Small intestine (tissue), 16 donors: ENCODE measurements at places on chromosomes 2 and 18. TPM values are rescaled to one million over a fixed set of nuclear protein-coding genes. Genes with fewer than 3 reads are reported as not detected.

The ANKRD30B gene
- not detected for polyA plus RNA-seq

The INHBB gene
- 3.2 TPM for polyA plus RNA-seq

The XIRP2 gene
- 0.35 TPM for polyA plus RNA-seq

The SERPINB7 gene
- polyA plus RNA-seq = not detected

The NEU2 gene
- not detected for polyA plus RNA-seq

The CELF4 gene
- polyA plus RNA-seq = not detected
